ENCODE measurements at places on chromosomes 5 and 9.

GRCh38 chr5:10199692-10200091 lies 50.0 kb downstream of the ATPSCKMT start:
- no peak for DNase-seq

GRCh38 chr5:83222906-83223305 lies 145.6 kb downstream of the XRCC4 start:
- DNase-seq, result no peak

- DNase-seq, result no peak
These were observed 61.0 kb upstream of the RAD23B start for GRCh38 chr9:107222020-107222522.

DNA sequence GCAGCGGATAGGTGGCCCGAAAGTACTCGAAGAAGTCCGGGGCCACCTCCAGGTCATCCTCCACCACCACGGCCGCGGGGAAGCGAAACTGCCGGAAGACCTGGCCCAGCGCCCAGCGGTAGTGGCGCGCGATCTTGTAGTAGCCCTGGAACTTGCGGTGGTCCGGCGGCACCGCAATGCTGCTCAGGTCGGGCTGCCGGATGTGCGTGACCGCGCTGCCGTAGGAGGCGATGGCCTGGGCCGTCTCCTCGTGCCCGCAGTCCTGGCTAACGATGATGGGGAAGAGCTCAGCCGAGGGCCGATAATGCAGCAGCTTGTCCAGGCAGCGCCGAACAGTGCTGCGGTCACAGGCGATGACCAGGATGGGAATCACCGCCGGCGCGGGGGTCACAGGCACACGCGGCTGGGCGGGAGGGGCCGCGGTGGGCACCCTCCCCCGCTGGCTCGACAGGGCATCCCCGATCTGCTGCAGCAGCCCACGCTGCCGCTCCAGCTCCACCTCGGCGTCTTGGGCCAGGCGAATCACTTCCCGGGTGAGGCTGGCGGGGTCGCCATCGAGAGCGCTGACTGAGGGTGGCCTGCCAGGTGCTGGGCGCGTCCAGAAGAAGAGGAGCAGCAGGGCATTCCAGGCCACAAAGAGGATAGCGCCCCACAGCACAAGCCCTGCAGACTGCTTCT lies 10.2 kb downstream of the MGAT1 start:
- DNase-seq, result no peak

DNA sequence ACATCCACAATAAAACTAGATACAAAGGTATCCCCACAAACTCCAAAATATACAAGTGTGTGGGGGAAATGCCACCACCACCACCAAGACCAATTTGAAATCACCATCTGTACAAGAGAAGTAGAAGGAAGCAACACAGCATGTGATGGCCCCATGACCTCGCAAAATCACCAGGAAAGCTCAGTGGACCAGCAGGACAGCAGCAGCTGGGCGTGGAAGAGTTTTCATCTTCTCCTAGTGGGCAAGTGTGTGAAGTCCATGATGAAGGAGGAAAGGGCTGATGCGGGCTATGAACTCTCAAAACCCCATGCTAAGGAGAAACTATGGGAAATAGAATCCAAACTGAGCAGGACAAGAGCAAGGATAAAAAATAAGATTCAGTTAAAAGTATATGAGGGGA lies 58.1 kb downstream of the GOLPH3 start:
- no peak for DNase-seq

- DNase-seq, result no peak
These were observed 45.7 kb downstream of the RNF145 start for GRCh38 chr5:159163701-159164046.

GRCh38 chr9:136328011-136328621 lies 777 bp downstream of the GPSM1 start:
- no peak for DNase-seq

DNA sequence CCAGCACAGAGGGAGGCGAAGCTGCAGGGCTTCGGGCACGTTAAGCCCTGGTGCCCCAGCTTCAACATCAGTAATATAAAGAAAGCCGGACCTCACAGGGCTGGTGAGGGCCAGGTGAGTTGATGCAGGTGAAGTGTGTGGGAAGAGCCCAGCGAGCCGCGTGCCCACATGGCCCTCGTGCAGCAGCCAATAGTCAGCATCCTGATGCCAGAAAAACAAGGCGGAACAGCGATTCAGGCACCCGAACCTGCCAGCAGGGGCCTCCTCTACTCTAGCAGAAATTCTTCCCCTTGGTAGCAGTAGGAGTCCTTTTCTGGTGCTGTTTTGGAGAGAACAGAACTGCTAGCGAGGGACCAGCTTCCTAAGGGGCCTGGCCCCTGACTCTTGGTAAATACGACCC lies 7.8 kb downstream of the MED10 start:
- no peak for DNase-seq
